Brain microvascular endothelial cell (primary cell): ENCODE measurements at places on chromosomes 3 and 15.

- no peak for DNase-seq
Measured at GRCh38 chr3:135352213-135352612, 557.2 kb downstream of the EPHB1 start.

DNA sequence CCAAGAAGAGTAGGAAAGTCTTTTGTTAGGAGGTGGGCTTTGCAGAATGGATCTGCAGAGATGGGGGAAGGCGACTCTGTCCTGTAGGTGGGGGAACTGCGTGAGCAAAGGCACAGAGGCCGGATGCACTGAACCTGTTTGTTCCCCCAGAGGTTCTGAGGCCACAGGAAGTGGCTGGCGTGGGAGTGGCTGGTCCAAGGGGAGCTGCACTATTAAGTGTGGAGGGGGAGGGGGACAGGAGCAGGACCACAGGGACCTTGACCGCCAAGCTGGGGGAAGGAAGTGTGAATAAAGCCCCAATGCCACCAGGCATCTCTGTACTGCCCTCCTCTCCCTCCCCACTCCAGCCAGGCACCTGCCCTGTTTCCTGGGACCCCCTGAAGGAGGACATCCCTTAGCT is 51.8 kb downstream of the CYP11A1 start:
- no peak for DNase-seq

DNA sequence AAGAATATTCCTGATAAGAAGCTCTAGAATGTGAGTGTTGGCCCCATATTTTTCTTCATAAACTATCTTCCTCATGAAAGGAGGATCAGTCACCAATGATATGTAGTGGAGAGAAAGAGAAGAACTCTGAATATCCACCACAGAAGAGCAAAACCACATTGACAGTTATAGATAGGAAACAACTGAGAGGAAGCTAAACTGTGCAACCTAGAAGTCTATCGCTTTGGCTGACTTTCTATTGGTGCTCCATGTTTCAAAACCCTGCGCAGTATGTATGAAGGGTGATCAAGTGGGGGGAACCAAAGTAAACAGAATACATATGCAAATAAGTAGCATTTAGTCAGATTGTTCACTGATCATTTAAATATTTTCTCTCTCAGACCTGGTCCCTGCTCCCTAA is 41.0 kb upstream of the ZNF280D start:
- DNase-seq = no peak

- DNase-seq = no peak
Measured at GRCh38 chr15:89502867-89503595, 6.6 kb upstream of the RHCG start.

DNA sequence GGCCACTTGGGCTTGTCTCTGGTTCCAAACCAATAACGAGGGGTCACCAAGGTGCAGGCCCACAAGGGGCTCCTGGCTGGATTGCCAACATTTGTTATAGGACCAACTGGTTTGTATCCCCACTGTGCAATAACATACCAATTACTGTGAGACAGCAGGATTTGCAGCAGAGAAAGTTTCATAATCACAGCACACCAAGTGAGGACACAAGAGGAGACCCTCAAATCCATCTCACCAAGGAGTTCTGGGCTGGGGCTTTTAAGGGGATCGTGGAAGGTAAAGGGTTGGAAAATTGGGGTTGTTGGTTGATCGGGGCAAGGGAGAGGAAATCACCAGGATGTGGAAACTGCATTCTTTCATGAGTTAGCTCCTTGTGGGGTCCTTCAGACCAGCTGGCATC is 29.7 kb upstream of the LHFPL4 start:
- DNase-seq = no peak

DNA sequence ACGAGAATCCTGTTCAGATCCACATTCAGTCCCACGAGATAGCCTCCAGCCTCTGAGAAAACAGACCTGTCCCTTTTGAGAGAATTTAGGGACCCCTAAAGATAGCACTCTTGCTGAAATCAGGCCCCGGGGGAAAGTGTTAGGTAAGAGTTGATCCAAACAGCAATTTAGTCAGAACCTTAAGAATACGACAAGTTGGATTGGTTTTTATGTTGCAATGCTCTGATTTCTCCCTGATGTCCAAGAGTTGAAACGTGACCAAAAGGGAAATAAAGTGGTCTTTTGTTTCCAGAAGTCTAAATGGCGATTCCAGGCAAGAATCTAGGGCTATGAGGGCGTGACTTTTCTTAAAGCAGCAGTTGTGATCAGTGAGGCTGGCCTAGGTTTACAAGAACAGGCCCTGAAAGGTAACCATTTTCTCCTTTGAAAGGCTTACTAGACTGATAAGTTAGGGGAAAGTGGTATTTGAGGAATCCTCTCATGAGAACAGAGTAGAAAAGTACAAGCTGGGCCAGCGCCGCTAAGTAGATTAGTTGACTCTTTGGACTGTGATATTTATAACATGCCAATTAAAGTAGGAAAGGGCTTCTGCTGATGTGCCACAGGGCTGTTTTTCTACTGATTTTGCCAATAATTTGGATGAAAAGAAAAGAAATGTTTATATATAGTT is 4.9 kb downstream of the MAN2A2 start:
- no peak for DNase-seq

- no peak for DNase-seq
Measured at GRCh38 chr3:32619395-32619794, 48.7 kb upstream of the DYNC1LI1 start.

DNA sequence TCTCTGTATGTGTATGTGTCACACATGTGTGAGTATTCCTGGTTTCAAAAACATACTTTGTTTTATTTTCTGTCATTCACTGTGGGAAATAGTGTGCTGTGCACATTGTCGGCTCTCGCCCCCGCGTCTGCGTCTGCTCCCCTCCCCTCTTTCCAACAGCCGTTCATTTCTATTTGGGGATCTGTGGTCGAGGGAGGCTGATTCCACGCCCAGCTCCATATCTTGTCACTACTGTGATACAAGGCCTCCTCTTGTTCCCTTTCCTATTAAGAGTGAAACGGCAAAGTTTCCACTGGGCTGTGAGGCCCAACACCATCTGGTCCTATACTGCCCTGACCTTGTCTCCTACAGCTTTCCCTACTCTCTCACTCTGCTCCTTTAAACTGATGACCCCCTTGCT is 172.5 kb upstream of the LRIG1 start:
- DNase-seq = peak; percentile 63

DNA sequence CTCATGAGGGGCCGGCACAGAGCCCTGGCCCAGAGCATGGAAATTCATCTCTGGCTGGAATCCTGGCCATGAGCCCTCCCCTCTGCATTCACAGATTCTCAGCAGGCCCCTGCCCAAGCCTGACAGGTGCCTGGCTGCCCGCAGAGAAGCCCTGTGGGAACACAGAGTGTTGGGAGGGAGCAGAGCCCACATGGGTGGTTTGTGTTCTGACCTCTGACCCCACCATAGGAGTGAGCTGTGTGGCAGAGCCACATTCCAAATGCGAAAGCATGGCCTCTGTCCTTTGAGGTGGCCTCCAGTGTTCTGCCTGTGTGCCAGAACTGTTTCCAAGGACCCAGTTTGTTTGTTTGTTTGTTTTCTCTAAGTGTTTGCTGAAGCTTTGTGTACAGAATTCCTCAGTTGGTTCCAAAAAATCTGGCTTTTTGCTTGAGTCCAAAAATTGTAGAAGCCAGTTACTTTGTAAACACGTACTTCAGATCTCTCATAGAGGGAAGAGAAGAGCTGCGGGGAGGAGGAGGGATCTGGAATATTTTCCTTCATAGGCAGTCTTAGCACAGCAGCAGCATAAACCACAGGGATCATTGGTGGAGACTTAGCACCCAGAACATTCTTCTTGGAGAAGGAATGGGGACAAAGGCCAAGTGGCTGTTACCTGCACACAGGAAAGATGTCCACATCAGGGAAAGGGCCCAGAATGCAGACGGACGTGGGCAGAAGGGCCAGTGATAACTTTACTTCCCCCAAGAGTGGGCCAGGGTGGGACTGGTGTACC is 36.0 kb downstream of the GRAMD2A start:
- no peak for DNase-seq

GRCh38 chr3:5013021-5013906 is 34.0 kb downstream of the BHLHE40 start:
- DNase-seq = peak; percentile 29

DNA sequence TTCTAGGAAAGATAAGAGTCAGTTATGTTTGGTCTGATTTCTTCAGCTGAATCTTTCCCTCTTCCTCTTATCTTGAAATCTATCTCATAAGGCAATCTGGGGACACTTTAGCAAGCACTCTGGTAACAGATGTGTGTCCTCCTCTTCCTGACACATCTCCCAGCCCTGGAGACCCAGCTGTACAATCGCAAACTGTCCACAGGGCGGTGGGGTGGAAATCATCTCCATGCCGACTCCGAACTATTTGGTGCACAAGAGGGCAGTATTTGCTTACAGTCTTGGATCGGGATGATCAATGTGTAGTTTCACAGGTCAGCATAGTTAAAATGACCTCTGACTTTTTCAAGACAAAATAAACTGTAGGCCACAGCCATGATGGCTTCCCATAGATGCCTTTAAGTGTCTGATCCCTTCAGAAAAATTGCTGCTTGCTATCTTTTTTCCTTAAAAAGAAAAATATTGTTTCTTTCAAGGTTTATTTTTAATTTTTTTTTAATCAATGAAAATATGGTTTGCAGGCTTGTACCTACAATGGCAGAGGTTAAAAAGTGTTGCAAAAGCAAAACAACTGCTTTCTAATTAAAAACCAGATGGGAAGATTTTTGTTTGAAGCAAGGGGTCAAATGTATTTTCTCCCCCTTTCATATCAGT is 17.7 kb downstream of the EEFSEC start:
- peak; percentile 77 for DNase-seq

DNA sequence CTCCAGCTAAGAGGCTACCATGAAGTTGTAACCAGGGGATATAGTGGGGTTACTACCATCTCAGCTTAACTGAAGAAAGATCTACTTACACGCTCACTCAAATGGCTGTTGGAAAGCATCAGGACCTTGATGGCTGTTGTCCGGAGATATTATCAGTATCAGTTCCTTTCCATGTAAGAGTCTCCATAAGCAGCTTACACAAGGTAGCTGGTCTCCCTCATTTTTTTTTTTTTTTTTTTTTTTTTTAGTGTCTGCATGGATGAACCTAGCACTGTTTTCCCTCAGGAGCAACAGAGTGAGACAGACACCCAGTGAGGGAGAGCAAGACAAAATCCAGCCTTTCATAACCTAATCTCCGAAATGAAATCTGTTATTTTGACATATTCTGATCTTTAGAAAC is 230.9 kb downstream of the CADM2 start:
- DNase-seq = no peak

DNA sequence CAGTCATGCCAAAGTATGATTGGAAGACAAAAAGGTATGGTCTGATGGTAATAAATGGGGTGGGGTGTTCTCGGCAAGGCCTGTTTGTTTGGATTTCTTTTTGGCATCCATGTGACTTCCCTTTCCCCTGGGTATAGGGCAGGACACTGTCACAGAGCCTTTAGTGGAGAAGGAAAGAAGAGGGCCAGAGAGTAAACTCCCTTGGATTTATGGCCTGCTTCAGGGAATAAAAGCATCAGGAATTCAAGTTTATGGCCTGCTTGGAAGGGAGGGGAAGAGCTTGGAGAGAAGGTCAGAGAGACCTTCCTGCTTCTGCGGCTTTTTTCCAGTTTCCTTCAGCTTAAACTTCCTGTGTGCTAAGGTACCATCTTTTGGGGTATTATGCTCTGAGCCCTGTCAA is 179.4 kb upstream of the ADAMTS9 start:
- DNase-seq = no peak

- no peak for DNase-seq
Measured at GRCh38 chr3:114650808-114651207, 357.0 kb downstream of the TIGIT start.

DNA sequence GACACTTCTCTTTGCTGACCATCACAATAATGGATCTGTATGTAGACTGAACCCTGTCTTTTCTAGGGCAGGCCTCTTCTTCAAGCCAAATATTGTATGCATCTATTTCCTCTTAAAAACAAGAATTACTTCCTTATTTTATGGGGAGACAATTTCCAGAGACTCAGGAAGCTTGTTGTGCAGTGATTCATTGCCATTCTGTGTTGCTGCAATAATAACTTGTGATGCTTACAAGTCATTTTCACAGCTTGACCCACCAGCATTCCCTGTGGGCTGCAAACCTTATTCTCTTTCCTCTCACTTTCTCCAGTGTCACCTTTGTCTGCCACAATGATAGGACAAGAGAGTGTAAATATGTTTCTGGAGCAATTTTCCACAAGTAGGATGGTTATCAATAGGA is 276.7 kb upstream of the SGO1 start:
- DNase-seq = peak; percentile 2

GRCh38 chr15:63915873-63916771 is 82.4 kb upstream of the HERC1 start:
- DNase-seq = no peak

GRCh38 chr15:85754989-85755388 is 39.7 kb downstream of the KLHL25 start:
- DNase-seq = no peak

- DNase-seq = no peak
Measured at GRCh38 chr3:45992821-45993221, 2.8 kb downstream of the FYCO1 start.

DNA sequence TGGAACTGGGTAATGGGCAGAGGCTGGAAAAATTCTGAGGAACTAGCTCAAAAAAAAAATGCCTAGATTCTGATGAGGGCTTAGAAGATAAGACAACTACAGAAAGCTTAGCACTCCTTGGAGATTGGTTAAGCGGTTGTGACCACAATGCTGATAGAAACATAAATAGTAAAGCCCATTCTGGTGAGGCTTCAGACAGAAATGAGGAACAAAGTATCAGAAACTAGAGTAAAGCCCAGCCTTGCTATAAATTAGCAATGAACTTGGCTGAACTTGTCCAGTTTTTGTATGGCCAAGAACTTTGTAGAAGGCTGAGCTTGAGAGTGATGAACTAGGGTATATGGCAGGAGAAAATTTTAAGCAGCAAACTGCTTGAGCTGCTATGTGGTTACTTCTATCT is 25.4 kb downstream of the GOLGB1 start:
- DNase-seq = no peak

GRCh38 chr3:116000311-116000710 is 377.0 kb downstream of the GAP43 start:
- peak; percentile 97 for DNase-seq

GRCh38 chr3:25080461-25080860 is 347.6 kb upstream of the RARB start:
- no peak for DNase-seq

- DNase-seq = no peak
Measured at GRCh38 chr3:174398761-174399160, 460.4 kb upstream of the NAALADL2 start.

- DNase-seq = peak; percentile 32
Measured at GRCh38 chr3:122676759-122677158, 3.9 kb upstream of the PARP14 start.

DNA sequence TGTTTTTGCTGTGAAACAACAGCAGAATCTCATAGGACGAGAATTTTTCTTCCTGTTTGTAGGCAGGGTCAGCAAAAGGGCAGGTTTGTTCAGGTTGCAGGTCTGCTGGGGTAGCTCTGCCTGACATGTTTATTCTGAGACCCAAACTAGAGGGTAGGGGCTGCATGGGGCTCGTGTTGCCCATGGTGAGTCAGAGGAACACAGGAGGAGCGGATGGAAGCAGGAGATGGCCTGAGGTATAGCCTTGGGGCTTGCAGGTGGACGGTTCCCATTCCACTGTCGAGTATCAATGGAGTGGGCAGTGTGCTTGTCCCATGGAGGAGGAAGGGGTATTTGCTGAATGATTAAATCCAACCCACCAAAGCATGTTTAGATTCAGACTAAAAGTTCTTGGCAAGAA is 138.9 kb downstream of the APBA2 start:
- DNase-seq = no peak
